ENCODE measurements at places on chromosomes 1 and 21. TPM values are rescaled to one million over a fixed set of nuclear protein-coding genes. Genes with fewer than 3 reads are reported as not detected.

Gene FCRL6
- total RNA-seq: not detected

Gene OR6P1
- total RNA-seq: not detected

Gene KRTAP7-1
- total RNA-seq: not detected

Gene LCE1A
- total RNA-seq: not detected

Gene FLG2
- total RNA-seq: not detected

Gene MROH9
- not detected for total RNA-seq

Data from skeletal muscle tissue (tissue), 5 donors.